Nephron progenitor cell (in vitro differentiated cells): ENCODE measurements at places on chromosomes 5 and 9.
A peak's percentile ranks its signal among the peaks of the same experiment; 100 is the strongest.

- H3K4me3 ChIP-seq = no peak overlapping the region
- peaks cover 59% of the 10 kb centered on the region for H3K36me3 ChIP-seq
- no peak overlapping the region for H3K27ac ChIP-seq
Observed at GRCh38 chr5:6745706-6746222, 32.5 kb downstream of the TENT4A start.

DNA sequence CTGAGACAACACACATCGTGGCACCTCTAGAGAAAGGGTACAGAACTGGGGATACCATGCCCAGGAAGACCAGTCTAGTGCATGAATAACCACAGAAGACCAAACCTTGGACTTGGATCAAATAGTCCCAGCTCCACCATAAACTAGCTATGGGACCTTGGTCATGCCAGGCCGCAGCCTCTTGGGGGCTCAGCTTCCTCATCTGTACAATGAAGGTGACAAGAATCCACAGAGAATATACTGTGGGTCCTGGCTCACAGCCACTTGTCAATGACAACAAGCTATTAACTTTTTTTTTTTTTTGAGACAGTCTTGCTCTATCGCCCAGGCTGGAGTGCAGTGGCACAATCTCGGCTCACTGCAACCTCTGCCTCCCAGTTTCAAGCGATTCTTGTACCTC is 3.9 kb downstream of the KYAT1 start:
- DNase-seq = no peak
- H3K4me3 ChIP-seq = no peak overlapping the region
- peaks cover 12% of the 10 kb centered on the region for H3K4me1 ChIP-seq
- H3K27me3 ChIP-seq = no peaks in the 10 kb centered on the region

DNA sequence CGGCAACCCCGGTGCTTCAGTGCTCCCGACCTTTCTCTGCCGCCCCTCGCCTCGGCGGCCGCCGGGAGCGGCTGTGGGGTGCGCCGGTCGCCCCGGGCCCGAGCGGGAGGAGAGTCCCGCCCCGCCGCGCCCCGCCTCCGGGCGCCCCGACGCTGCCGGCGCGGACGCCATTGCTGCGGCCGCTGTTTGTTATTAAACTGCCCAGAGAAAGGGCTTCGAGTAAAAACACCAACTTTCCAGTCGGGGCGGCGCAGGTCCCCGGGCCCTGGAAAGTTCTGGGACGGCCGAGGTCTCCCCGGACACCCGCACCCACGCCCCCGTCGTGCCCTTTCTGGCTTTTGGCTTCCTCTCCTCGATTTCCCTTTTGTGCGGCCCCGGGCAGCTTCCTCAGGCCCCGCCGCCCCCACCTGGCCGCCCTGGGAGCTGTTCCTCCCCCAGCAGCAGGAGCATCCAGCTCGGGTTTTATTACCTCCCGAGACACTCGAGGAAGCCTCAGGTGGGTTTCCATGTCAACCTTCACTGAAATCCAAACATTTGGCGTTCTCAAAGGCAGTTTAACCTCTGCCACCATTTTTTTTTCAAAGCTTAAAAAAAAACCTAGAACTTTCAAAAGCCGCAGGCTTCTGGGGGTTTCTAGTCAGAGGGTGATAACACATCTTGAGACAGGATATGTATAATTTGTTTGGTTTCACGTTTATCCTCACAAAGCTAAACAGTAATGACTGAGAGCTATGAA is 334.4 kb downstream of the CWC27 start:
- H3K27ac ChIP-seq = no peak overlapping the region
- H3K4me3 ChIP-seq = no peak overlapping the region
- H3K36me3 ChIP-seq = no peaks in the 10 kb centered on the region
- no peak for DNase-seq

DNA sequence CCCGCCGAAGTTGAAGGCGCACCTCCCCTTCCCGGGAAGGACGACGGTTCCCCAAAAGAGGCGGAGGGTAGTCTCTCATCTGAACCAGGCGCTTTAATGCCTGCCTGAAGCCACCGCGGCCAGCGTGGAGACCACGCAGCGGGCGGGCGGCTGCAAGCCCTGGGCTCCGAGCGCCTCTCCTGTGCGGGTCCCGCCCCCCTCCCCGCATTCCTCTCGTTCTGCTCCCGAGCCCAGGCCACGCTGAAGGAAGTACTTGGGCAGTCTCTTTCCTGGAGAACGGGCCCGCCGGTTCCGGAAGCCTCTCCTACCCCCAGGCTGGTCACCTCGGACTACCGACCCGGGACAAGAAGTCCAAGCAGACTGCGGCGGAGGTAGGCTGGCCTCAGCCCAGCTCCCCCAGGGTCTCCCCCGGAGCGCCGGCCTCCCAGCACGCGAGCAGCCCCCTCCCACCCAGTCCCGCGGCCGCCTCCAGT is 571 bp downstream of the PPIC start:
- H3K27me3 ChIP-seq = peaks cover 82% of the 10 kb centered on the region
- no peak overlapping the region for H3K27ac ChIP-seq
- peak overlapping the region; percentile 78 for H3K4me3 ChIP-seq
- no peaks in the 10 kb centered on the region for H3K36me3 ChIP-seq

DNA sequence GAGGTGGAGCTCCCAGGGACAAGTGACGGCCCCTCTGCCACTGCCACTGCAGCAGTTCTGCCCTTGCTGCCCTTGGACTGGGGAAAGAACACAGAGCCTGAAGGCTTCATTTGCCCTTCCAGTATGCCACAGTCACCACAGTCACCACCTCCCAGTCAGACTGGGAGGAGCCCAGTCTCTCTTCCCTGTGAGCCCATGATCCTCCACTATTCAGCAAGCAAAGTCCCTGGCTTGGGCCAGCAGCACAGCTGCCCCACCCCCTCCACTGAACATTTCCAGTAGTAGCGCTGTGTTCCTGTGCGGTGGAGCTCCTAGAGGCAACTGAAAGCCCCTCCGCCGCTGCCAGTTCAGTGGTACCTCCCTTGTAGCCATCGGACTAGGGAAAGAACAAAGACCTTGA is 329.4 kb downstream of the MAN2A1 start:
- no peaks in the 10 kb centered on the region for H3K27me3 ChIP-seq
- no peak for DNase-seq
- H3K4me3 ChIP-seq = no peak overlapping the region
- H3K27ac ChIP-seq = no peak overlapping the region
- no peaks in the 10 kb centered on the region for H3K36me3 ChIP-seq

- H3K27ac ChIP-seq = no peak overlapping the region
- H3K4me3 ChIP-seq = no peak overlapping the region
- DNase-seq = no peak
- peaks cover 8% of the 10 kb centered on the region for H3K36me3 ChIP-seq
- no peaks in the 10 kb centered on the region for H3K27me3 ChIP-seq
- peaks cover 3% of the 10 kb centered on the region for H3K4me1 ChIP-seq
Observed at GRCh38 chr5:122436615-122437014, 124.6 kb downstream of the SNCAIP start.

DNA sequence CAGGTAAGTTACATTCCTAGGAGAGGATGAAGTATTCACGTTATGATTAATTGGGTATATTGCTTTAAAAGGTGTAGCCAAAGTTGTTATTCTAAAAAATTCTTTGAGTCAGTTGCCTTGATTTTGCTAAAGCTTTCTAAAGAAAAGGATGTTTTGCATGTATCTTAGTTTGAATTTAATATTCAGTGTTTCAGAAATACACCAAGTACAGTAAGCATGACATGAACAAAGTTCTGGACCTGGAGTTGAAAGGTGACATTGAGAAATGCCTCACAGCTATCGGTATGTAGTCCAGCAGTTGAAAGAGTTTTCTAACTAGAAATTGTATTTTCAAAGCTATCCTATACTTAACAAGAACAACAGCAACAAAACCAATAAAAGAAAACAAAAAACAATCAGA is 14.2 kb downstream of the ANXA1 start:
- peaks cover 9% of the 10 kb centered on the region for H3K4me1 ChIP-seq
- DNase-seq = no peak
- H3K27me3 ChIP-seq = no peaks in the 10 kb centered on the region
- H3K36me3 ChIP-seq = no peaks in the 10 kb centered on the region
- H3K27ac ChIP-seq = no peak overlapping the region
- H3K4me3 ChIP-seq = no peak overlapping the region

GRCh38 chr5:9439531-9440292 is 106.2 kb downstream of the SEMA5A start:
- H3K4me3 ChIP-seq = no peak overlapping the region
- H3K36me3 ChIP-seq = peaks cover 49% of the 10 kb centered on the region
- peaks cover 7% of the 10 kb centered on the region for H3K27me3 ChIP-seq
- peaks cover 18% of the 10 kb centered on the region for H3K4me1 ChIP-seq

GRCh38 chr9:108105885-108106284 is 616.3 kb upstream of the KLF4 start:
- H3K4me1 ChIP-seq = peaks cover 6% of the 10 kb centered on the region
- peak; percentile 9 for DNase-seq
- no peak overlapping the region for H3K27ac ChIP-seq
- peaks cover 6% of the 10 kb centered on the region for H3K27me3 ChIP-seq

DNA sequence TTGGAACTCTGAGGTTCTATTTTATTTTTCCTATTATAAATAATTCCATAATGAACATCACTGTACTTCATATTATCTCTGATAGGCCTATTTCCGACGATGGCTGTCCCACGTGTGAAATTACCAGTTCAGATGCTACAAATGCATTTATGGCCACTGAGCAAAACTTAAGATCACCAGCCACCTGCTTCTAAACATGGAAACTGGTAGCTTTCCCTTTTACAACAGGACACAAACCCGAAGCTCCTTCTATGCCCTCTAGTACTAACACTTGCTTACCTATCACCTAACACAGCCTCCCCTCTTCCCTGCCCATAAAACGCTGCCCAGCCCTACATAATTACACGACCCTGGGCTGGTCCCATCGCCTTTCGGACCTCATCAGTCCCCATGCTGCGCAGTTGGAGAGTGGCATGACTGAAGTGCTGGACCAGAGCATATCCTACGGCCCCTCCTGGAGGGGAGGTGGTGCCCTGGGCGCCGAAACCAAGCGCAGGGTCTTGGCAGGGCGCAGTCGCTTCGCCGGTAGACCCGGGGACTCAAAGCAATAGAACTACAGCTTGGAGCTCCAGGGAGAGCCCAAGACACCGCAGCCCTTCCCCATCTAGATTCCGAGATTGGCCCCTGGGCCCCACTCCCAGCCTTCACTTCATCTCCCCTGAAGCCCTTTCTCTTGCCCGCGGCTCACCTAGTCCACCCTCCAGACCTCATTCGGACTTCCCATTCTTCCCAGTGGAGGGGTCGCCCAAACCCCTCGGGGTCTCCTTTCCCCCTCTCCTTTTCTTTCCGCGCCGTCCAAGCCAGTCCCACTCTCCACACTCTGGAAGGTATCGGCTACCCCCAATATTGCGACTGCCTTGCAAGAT is 1.0 kb upstream of the SAP30L start:
- H3K4me1 ChIP-seq = peaks cover 40% of the 10 kb centered on the region
- DNase-seq = peak; percentile 39
- peaks cover 24% of the 10 kb centered on the region for H3K36me3 ChIP-seq
- no peak overlapping the region for H3K27ac ChIP-seq

GRCh38 chr5:63923914-63924313 is 38.3 kb downstream of the HTR1A start:
- no peaks in the 10 kb centered on the region for H3K36me3 ChIP-seq
- H3K27me3 ChIP-seq = peaks cover 4% of the 10 kb centered on the region
- H3K4me1 ChIP-seq = no peaks in the 10 kb centered on the region

- peaks cover 11% of the 10 kb centered on the region for H3K36me3 ChIP-seq
- H3K4me3 ChIP-seq = no peak overlapping the region
- peak overlapping the region; percentile 48 for H3K27ac ChIP-seq
Observed at GRCh38 chr9:97136421-97136820, 97.5 kb upstream of the CTSV start.

GRCh38 chr5:119088438-119088837 is 17.6 kb downstream of the DMXL1 start:
- no peak overlapping the region for H3K4me3 ChIP-seq
- no peak for DNase-seq
- no peaks in the 10 kb centered on the region for H3K27me3 ChIP-seq
- H3K27ac ChIP-seq = peak overlapping the region; percentile 5
- H3K36me3 ChIP-seq = peaks cover 68% of the 10 kb centered on the region
- H3K4me1 ChIP-seq = no peaks in the 10 kb centered on the region

GRCh38 chr5:167616043-167616890 is 675.2 kb upstream of the WWC1 start:
- no peak for DNase-seq
- H3K4me3 ChIP-seq = no peak overlapping the region
- peaks cover 4% of the 10 kb centered on the region for H3K27me3 ChIP-seq

GRCh38 chr9:14788846-14789245 is 66.3 kb upstream of the CER1 start:
- H3K27me3 ChIP-seq = no peaks in the 10 kb centered on the region
- H3K4me1 ChIP-seq = no peaks in the 10 kb centered on the region
- H3K36me3 ChIP-seq = peaks cover 87% of the 10 kb centered on the region
- H3K27ac ChIP-seq = no peak overlapping the region
- DNase-seq = no peak

- no peak overlapping the region for H3K27ac ChIP-seq
- no peak overlapping the region for H3K4me3 ChIP-seq
- no peak for DNase-seq
- H3K4me1 ChIP-seq = peaks cover 5% of the 10 kb centered on the region
- H3K36me3 ChIP-seq = peaks cover 27% of the 10 kb centered on the region
Observed at GRCh38 chr5:65828022-65828896, 98.1 kb upstream of the ERBIN start.

GRCh38 chr5:6734243-6734700 is 21.0 kb downstream of the TENT4A start:
- DNase-seq = no peak
- no peak overlapping the region for H3K4me3 ChIP-seq
- H3K27me3 ChIP-seq = no peaks in the 10 kb centered on the region
- peaks cover 49% of the 10 kb centered on the region for H3K4me1 ChIP-seq
- peaks cover 20% of the 10 kb centered on the region for H3K36me3 ChIP-seq
- no peak overlapping the region for H3K27ac ChIP-seq

DNA sequence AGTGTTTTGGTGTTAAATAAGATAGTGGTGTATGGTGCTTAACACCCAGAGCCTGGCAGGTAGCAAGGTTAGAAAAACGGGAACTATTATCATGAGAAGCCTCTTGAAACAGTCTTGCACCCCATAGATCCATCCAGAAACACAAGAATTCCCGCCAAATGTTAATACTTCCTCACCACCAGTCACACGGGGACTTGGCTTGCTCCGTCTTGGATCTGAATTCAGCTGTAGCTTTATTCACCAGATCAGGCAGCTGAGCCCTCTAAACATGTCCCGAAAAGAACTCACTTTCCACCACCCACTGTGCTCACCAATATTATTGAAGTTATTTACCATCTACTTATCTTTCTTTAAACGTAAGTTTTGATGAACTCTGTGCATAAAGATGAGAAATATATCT is 101.6 kb upstream of the PTPN3 start:
- no peaks in the 10 kb centered on the region for H3K36me3 ChIP-seq
- H3K27ac ChIP-seq = no peak overlapping the region
- no peak overlapping the region for H3K4me3 ChIP-seq
- H3K4me1 ChIP-seq = peaks cover 2% of the 10 kb centered on the region
